ENCODE measurements at places on chromosomes 12 and 14.

DNA sequence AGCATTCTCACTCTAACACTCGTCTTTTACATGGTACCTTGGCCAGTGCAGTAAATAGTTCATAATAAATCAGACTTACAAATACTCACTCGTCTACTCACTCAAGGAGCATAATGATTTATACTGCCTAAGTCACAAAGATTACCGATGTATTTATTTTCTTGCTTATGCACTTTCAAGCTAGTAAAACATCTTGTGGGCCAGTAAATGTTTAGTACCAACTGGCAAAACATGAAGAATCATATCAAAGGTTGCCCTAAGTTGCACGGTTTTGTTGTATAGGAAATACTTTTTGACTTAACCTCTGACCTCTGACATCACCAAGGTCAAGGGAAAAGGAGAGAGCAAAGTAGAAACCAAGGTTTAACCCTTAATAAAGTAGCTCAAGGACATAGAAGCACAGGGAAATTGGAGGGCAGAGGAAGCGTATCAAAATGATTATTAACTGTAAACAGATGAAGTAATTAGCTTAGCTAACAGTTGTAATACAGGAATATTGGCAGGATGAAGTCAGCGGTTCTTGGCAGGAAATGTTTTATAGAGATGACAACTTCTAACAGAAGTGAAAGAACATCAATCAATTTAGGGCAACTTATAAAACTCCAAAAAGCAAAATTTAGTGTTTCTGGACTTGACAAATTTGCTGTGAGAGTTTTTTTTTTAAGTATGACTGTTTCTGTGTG lies 131.9 kb downstream of the HMGA2 start:
- DNase-seq: no peak

- DNase-seq: no peak
Observed at GRCh38 chr14:33609582-33609981, 341.3 kb downstream of the EGLN3 start.

DNA sequence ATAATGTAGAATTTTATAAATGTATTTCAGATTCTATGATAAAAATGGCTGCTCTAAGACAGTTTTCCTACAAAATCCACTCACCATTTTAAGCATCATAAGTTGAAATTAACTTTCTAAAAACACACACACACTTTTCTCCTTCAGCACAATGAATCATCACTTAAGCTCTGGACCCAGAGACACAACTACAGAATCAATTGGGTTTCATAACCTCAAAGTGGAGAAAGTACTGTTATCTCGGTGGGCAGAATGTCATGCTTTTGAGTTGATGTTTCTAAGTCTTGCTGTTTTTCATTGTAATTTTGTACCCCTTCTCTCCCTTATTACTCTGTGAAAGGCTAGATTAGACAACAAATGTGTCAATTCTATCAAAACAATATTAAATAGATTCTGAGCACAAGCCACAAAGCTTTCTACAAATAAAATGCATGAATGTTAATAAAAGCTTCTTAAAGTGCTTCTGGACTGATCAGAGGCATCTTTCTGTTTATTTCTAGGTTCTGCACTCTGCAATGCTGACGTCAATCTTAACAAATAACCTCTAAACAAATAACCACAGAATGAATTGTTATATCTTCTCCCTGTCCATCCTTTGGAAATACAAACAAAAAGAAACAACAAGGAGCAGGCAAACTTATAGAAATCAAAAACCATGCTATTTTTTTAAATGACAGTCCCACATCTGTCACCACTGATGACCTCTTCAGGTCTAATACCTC lies 8.2 kb downstream of the IPO8 start:
- no peak for DNase-seq

DNA sequence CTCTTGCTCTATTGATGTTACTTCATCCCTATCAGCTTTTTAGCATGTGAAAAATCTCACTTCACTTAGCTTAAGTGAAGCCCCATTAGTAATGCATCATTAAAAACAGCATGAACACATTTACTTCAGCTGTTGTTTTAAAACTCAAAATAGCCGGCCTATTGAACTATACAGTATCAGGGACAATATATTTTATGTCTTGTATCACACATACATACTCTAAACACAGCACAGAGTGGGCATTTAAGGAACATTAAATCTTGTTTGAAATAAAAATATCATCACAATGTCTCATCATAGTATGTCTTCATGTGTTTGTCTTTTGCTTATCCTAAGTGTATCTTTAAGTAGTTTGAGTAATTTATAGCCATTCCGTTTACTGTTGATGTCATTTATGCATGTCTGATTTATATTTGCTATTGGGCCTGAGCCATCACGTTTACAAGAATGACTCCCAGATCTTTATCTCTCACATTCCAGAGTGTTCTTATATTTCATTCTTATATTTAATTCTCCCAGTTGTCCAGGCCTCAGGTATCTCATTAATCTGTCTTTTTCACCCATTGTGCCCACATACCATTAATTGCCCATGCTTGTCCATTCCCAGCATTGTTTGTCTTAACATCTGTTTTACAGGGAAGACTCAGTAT lies 57.5 kb downstream of the ARHGAP5 start:
- DNase-seq: no peak

DNA sequence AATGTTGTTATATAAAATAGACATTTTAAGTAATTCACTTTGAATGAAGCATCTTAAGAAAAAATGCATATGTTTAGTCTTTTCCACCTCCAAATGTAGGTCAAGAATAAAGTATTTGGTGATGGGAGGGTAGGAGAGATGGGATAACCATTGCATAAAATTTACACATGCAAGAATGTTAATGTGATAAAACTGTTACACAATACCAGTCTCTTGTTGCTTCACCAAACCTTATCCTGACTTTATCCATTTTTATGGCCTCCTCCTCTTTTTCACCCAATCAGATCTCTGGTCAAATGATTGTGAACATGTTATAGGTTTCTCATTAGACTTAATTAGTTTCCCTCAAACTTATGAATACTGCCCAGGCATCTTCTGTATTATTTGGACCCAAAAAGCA lies 994.5 kb upstream of the FLRT2 start:
- no peak for DNase-seq

DNA sequence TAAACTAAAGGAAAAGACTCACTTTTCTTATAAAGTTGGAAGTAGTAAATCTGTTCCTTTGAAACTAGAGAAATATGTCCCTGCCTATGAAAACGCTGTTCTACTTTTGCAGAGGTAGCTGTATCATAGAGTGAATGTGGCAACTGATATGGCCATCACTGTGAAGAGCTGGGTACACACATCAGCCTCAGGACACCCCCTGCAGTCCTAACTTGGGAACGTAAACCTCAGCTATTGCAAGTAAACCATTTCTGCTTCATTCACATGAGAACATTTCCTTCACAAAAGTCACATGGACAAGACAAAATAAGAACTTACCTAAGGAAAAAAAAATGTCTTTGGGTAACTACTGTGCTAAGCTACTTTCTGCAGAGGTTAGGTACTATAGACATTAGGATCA lies 233.3 kb upstream of the PPFIA2 start:
- DNase-seq: no peak

- DNase-seq: no peak
Observed at GRCh38 chr12:43238281-43238680, 313.7 kb downstream of the ADAMTS20 start.

DNA sequence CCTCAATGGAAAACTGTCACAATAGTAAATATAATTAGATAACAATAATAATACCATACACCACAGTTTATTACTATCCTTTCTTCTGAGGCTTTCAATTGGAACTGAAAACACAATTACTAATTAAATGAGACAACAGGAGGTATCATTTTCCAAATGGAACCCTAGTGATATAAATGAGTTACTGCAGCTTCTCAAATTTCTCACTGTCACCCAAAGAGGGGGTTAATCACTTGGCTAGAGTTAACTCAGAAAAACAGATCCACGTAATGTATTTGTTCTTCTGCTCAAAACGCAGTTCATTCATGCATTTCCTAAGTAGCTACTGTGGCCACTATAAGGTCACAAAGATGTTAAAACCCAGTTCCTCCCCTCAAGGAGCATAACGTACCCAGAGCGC lies 120.9 kb upstream of the FOXN3 start:
- no peak for DNase-seq

- DNase-seq: no peak
Observed at GRCh38 chr12:321606-322326, 59.1 kb upstream of the SLC6A13 start.

GRCh38 chr12:118361889-118362288 lies 10.8 kb downstream of the TAOK3 start:
- DNase-seq: no peak

DNA sequence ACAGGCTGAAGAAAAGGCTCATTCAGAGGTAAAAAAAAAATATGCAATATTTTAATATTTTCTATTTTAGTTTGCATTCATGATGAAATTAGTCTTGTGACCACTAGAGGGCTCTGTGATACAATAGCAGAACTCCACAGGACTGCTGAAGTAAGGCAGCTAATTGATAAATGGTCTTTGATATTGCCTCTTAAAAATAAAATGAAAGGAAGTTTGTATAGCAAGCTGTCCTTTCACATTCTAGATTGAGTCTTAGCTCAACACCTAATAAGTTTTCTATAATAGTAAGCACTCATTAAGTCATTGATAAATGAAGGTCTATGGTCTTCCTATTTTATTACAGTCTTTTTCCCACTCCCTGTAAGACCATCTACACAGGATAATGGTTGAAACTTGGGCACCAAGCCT lies 315.7 kb downstream of the NAV3 start:
- peak; percentile 11 for DNase-seq

DNA sequence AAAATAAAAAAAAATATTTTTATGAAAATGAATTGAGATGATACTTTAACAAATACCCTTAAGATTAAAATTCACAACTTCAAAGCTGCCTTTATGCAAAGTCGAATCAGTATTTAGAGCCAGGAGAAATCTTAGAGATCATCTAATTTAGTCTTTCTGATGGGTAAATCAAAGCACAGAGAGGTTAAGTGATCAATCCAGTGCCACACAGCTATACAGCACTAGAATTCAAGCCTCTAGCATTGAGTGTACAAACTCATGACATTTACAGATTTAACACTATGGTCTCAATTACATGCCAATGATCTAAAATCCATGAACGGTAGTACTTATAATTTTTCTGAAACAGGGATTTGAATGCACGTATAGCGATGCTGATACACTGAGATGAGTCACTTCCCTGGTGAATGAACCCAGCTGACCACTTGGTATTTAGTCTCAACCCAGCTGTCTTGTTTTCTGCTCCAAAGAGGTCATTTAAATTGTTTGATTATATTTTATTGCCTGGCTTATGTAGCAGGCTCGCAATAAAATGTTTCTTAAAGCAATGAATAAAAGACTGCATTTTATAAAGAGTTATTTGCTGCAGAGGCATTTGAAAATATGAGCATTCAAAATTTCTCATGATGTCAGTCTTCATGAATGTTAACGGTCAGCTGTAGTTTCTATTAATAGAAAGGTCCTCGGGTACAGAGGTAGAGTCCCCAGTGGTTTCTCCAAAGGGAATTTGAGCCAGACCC lies 152.4 kb upstream of the PRICKLE1 start:
- DNase-seq: peak; percentile 62

- no peak for DNase-seq
Observed at GRCh38 chr14:105418269-105419194, 1.1 kb upstream of the MTA1 start.

- DNase-seq: no peak
Observed at GRCh38 chr12:45098766-45099165, 47.9 kb upstream of the DBX2 start.

- peak; percentile 56 for DNase-seq
Observed at GRCh38 chr12:69879007-69879960, 54.3 kb downstream of the MYRFL start.
